ENCODE measurements at places on chromosomes 2 and 18. TPM values are rescaled to one million over a fixed set of nuclear protein-coding genes. Genes with fewer than 3 reads are reported as not detected.

DNA sequence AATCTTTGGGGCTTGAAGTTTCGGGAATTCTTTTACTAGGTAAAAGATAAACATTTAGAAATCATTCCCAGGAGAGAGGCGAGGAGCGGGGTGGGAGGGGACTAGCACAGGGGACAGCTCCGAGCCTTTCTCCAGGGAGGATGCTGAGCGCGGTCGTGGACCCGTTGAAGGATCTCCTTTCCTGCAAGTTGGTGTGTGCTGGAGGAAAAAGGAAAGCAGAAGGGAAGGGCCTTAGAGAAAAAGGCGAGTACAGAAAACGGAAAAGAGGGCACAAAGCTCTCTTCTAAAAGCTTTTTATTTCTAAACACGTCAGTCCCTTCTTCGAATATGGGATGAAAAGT lies 640 bp downstream of the SLC39A6 start:
- no peak for DNase-seq

DNA sequence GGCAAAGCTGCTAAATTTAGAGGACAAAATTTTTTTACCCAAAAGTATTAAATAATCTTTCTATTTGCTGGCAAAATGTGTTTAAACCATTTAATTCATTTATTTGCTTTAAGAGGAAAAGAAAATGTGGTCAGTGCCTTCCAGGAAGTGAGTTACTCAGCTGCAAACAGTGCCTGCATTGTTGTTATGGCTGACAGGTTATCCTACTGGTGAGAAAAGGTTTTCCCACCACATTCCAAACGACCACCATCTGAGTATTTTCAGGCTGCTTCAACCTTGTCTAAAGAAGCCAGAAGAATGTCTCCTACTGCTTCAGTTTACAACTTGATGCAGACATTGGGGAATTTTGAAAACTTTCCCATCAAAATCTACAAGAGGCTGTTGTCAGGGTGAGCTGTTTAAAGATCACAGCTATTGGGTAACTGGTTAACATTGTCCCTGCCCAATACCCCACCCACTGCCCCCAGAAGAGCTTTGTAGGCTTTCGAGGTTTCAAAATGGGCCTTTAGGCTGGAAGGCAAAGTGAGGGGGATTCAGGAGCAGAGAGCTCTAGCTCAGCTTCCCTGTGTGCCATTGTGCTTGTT lies 461.3 kb upstream of the FANCL start:
- DNase-seq = no peak

RIT2 gene
- total RNA-seq = not detected

CCDC85A gene
- total RNA-seq = not detected

DNA sequence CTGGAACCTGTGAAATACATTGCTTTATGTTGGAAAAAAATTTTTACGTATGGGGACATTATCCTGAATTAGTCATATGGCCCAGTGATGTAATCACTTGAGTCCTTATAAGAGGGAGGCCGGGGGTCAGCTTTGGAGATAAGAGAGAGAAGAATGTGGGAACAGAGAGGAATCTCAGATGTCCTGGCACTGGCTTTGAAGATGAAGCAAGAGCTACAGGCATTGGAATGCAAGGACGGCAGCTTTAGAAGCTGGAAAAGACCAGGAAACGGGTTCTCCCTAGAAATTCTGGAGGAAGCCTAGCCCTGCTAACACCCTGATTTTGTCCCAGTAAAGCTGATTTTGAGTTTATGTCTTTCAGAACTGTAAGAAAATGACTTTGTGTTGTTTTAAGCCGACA lies 1129.9 kb upstream of the GYPC start:
- DNase-seq = no peak

GRCh38 chr2:46984040-46984439 lies 68.4 kb upstream of the MCFD2 start:
- no peak for DNase-seq

C2orf72 gene
- total RNA-seq = 0.98 TPM

Measured in activated CD4-positive, alpha-beta memory T cell treated with anti-CD3 and anti-CD28 coated beads, Interleukin-2, amount 10 ng/mL, durations not matched to agents 7 days and 5 days (primary cell).